GM12892 (cell line): ENCODE measurements at places on chromosomes 7 and 10.
A peak's percentile ranks its signal among the peaks of the same experiment; 100 is the strongest.

DNA sequence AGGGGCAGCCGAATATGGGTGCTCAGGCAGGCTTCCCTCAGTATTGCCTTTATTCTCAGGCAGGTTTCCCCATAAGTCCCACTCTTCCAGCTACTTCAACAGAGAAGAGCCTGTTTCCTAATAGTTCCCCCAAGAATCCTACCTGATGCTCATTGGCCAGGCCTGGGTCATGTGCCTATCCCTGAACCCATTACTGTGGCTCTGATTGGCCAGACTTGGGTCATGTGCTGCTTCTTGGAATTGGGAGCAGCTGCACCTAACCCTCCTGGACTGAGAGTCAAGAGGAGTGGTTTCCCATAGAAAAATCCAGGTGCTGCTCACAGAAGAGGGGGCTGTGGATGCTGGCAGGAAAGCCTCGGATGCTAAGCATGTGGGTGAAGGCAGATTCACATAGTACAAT is 21.7 kb downstream of the OPALIN start:
- DNase-seq = no peak

DNA sequence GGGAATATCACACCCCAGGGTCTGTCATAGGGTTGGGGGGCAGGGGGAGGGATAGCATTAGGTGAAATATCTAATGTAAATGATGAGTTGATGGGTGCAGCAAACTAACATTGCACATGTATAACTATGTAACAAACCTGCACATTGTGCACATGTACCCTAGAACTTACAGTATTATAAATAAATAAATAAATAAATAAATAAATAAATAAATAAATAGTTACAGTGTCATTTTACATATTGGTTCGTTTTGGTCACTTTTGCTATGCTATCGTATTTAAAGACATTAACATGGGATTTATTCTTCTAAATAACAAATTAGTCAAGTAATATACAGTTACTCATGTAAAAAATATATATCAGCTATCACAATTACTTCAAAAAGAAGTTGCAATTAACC is 228.7 kb downstream of the HECW1 start:
- no peak for DNase-seq

DNA sequence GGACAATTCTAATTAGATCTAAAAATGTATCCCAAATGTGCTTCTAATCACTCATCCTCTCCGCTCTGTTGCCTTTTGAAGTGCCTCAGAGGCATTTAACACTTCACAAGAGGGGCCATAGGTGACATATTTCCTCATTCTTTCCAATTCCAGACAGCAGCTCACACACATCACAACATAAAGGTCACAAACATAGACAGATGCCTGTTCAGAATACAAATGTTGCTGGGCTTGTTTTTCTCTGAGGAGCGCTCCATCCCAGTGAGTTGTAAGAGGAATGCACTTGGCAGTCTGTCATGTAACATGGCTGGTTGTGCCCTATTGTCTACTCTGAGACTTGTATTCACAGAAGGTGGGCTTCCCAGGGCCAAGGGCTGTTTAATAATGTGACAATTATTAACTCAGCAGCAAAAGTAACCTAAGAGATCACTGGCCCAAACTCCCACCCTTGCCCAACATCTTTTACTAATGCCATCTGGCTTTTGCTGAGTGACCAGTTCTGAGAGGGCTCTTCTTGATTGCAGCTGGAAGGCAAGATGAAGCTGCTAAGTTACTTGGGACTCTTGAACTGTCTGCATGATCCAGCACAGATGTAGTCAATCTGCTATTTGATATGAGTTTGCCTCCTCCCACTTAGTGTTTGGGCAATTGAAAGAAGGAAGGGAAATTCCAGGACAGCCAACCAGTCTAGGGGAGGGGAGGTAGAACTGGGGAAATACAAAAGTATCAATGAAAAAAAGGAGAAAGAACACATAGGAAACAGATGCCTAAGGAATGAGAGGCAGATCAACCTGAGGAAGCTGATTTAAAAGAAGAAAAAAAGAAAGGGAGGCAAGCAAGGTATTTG is 13.6 kb downstream of the PON2 start:
- no peak for DNase-seq

DNA sequence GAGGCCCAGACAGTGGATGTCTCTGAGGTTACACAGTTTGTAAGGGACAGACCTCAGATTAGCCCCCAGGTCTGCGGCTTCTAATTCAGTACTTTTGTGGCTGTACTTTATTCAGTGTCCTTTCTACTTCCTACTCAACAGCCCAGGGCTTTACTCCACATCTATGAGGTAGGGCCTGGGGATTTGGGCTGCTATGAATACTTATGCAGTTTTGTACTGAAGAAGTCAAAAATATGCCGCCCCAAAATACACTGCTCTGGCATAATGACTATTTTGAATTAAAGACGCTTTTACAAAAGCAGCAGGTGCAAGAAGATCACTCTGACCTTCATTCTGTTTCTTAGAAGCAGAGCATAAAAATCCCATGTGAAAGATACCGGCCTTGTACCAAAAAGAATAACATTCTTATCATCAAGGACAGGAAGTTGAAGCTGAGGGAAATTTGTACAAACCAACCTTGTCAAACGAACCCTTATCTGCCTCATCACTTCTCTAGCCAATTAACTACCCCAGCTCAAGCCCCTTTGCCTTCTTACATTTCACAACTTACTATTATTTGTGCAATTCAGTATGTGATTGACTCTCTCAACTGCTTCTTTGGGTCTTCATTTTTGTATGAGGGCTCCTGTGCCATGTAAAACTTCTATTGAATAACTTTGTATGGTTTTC is 26.1 kb upstream of the TRUB1 start:
- DNase-seq = no peak

DNA sequence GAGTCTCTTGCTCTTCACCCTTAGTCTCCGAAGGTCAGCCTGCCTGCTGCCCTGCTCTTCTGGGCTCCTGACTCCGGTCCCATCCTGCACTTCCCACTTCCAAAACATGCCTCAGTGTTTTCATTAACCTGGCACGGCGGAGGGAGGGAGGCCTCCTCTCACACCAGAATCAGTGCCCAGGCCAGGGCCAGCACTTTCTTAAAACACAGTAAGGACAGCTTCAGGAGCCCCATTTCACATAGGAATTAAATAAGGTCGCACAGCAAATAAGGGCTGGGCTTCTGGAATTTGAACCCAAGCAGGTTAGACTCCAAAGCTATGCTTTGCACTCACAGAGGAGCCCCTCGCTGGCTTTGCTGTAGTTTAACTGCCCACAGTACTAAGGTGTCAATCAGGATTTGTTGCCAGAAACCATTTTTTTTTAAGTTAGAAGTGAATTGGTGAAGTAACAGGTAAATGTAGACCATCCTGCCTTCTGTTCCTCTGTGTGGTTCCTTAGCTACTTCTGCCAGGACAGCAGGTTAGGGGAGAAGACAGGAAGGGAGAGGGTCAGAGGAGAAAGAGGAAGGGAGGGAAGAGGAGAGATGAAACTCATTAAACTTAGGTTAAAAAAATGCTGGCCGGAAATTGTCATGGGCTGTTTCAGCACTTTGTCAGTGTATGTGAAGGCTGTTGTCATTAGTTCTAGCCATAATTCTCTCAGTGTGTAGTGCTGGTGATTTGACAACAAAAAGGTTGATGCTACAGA is 1.1 kb downstream of the RASSF4 start:
- no peak for DNase-seq

DNA sequence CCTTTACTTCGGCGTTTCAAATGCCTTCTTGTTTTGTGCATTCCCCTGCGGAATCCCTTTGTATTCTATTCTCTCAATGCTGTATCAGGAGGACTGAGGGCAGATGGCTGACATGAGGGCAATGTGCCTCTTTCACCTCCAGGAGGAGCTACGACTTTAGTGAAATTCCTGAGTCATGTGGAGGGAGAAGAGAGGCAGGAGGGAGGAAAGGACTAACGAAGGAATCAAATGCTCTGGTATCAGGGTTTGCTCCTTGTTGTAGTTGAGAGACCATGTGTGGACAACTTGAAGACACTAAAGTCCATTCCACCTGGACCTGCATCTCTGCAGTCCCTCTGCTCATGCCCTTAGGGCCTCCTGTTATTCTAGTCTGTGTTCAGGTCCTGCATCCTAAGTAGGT is 40.2 kb upstream of the PRSS58 start:
- no peak for DNase-seq

DNA sequence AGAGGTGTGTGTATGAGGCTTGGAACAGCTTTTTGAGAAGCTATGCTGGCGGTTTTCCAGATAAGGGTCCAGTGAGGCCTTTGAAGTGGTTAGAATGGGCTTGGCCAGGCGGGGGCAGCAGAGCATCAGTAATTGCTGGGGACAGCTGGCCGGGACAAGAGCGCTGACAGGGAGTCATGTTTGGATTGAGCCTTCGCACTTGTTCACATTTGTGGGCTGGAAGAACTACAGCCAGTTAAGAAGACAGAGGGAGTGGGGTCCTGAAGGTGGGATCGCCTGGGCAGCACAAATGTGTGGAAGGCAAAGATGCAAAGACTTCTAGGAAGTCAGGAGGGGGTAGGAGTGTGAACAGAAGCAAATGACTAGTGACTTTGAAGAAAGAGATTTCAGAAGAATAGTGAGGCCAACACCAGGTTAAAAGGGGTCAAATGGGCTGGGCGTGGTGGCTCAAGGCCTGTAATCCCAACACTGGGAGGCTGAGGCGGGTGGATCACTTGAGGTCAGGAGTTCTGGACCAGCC is 12.7 kb upstream of the SDHAF3 start:
- peak; percentile 24 for DNase-seq

DNA sequence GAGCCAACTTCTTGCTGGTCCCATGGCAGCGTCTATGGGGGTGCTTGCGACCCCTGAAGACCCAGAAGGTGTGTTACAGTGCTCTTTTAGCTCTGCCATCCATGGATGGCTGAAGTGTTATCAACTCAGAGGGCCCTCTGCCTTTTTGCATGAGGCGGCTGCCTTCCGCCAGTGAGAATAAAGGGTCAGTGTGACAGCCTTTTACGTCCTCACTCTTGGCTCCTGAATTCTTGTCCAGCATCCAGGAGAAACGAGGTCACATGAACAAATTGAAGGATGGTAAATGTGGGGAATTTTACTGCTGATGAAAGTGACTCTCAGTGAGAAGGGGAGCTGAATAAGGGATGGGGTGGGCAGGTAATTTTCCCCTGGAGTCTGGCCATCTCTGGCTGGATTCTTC is 24.1 kb downstream of the SSMEM1 start:
- DNase-seq = no peak

DNA sequence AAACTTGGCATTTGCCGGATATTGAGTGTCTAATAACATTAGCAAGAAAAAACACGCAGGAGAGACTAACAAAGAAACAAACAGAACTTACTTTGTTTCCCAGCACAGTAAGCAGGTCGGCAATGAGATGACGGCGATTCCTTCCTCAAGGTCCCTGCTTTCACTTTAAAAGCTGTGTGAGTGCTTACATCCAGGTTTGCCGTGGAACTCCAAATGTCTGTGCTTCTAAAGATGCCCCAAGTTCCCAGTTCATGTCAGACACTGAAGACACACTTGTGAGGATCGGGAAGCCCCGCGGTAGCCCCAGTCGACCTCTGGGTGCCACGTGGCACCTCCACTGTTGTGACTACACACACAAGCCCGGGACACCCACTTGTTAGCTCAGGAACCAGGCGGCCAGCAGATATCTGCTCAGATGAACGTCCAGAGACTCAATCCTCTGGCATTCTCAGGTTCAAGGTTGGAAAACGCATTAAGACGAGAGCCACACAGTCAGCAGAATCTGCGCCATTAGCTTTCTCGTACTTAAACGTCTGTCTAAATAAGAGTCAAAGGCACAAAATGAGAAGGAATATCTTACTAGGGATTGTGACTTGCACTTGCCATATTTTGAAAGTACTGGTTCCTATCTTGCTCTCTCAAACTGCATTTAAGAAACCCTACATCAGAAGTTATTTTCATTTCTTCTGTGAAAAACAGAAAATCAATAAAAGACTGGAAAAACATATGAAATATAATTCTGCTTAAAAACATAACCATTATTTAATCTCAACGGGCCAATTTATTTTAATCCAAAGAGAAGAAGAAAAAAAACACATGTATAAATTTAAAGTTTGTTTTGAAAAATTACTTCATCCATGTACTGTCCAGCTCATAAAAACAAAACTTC is 207.6 kb upstream of the KLF14 start:
- no peak for DNase-seq

DNA sequence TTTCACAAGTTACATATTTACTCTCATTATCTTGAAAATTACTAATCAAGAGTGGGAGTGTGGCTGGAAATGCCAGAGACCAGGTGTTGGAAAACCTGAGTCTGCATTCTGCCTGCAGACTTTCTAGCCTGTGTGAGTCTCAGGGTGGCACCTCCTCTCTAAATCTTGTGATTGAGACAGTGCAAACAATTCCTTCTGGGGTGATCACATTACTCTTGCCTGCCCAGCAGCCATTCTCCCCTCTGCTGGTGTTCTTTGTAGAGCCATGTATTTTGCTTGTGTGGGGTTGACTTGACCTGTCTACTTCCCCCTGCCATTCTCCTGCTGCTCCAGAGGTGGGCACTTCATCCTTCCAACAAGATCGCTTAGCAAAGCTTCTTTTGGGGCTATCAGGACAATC is 101.1 kb downstream of the RAPGEF5 start:
- DNase-seq = no peak
